ENCODE measurements at places on chromosomes 5 and 9.

DNA sequence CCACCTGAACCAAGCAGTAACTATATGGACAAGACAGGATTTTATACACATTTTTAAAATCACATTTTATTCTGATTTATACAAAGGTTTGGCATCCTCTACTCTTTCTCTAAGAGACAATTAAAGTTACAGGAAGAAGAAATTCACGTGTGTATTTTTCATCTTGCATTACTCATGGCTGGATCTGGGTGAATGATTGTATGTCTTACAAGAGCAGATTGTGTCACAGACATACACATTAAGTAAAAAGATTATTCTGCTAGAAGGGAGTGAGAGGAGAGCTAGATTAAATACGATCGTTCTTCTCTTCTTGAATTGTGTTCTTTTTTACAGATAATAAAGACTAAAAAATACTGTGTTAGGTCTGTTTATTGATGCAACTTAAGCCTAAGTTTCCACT is 20.8 kb upstream of the CEP120 start:
- peak; percentile 50 for DNase-seq

DNA sequence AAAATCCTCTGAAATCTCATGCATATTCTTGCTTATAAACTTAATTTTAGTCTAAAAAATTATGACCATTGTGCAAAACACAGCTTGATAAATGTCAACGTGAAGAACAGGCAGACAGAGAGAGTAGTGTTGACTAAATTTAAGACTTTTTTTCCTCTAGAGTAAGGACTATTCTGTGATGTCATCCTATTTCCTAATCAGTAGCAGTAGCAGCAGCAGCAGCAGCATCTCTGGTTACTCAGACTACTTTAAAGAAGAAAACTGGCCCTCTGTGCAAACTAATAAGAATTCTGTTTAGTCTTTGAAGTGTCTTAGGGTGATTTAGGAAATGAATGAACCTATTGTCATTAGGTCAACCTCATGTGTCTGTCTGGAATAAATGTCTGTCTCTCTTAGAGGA is 403.0 kb downstream of the HINT1 start:
- DNase-seq: no peak

DNA sequence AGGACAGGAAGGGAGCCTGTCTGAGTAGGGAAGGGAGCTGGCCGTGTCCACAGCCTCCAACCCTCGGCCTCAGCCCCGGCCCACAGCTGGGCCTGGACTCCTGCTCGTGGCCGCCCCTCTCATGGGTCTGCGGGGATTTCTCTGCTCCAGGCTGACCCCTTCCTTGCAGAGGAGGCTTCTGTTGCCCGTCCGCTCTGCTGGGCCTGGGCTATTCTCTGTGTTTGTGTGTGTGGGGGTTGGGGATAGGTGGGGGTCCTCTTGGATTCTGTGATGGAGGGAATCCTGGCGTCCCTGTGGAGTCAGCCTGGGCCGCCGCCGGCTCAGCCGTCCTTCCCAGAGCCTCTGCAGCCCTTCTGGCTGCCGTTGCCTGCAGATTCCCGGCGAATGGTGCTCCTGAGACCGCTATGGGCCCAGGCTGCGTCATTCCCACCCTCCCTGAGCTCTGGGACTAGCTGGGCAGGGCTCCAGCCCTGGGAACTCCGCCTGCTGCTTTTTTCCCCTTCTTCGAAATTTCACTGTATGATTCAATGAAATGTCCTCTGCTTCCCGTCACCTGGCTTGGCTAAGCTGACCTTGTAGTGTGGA is 64.2 kb downstream of the FGF18 start:
- DNase-seq: no peak

- peak; percentile 92 for DNase-seq
These were observed 38.2 kb downstream of the PAPPA start for GRCh38 chr9:116191576-116192415.

DNA sequence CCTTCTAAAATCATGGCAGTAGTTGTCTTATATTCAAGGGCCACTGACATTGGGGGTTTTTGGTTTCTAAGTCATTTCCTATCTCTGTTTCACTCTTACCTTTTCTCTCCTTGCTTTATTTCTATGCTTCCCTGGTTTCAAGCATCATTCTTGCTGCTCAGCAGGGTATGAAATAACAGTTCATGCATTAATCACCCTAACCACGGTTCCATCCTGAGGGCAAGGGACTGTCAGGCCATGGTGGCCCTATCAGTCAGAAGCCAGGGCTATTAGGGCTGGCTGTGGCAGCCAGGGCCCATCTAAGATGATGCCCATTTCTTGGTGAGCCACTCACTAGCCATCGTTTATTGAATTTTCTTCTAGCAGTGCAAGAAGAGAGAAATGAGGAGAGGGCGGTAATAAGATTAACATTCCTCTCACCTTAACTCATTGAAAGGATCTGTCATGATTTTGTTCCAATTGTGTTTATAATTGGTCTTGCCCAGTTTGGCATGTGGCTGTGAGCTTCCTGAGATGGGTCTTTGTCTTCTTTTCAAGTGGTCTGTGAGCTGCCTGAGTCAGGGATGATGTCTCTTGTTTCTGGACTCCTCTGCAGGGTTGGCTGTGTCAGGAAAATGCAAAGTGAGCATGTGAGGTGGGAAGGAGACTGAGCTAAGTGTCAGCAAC is 45.2 kb downstream of the CYSTM1 start:
- no peak for DNase-seq

DNA sequence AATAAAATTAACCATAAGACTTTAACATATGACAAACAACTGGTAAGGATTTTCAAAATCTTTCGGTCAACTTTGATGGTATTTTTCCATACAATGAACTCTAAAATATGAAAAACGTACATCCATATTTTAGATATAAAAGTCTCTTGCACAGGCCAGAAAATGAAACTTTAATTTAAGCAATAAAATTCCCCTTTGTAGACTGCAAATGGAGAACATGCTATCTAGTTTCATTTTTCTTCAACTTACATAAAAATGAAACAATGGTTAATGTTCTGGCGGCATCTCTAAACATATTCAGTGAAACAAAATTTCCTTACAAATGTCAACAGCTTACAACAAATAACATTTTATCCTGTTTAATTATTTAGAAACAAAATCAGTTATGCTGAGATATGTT is 84.0 kb downstream of the USP20 start:
- DNase-seq: no peak

- DNase-seq: no peak
These were observed 12.9 kb downstream of the MSX2 start for GRCh38 chr5:174737330-174737729.

GRCh38 chr9:23258569-23258968 is 567.5 kb downstream of the ELAVL2 start:
- DNase-seq: no peak

DNA sequence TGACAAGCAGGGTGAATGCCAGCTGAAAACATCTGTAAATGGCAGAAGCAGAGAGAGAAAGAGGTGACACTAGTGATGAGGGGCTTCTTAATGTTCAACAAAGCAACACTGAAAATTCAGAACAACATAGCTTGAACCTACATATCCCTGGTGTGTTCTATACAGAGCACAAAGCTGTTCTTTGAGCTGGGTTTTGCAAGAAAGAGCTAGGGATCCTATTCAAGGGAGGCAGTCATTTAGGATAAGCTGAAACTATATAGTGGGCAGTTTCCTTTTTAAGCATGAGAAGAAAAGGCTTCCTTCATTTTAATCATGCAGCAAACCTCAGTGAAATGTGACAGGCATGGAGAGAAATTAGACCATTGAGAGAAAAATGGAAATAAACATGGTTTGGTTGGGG is 45.6 kb upstream of the RAI14 start:
- no peak for DNase-seq

DNA sequence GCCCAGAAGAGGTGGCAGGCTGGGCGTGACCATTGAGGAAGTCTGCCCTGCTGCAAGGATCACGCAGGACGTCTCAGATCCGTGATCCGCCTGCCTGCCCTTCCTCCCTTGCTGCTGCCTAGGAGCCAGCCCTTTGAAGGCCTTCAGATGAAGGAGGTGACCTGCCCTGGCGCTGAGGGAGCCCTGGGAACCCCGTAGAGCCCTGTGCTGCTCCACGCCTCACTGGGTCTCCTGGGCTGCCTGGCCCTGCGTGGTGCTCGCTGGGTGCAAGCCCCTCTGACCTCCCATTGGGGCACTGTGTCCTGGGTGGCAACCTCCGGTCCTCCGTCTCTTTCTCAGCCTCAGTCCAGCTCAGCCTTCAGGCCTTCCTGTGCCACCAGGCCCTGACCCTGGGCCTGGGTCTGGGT is 295.3 kb upstream of the IRX4 start:
- DNase-seq: no peak

DNA sequence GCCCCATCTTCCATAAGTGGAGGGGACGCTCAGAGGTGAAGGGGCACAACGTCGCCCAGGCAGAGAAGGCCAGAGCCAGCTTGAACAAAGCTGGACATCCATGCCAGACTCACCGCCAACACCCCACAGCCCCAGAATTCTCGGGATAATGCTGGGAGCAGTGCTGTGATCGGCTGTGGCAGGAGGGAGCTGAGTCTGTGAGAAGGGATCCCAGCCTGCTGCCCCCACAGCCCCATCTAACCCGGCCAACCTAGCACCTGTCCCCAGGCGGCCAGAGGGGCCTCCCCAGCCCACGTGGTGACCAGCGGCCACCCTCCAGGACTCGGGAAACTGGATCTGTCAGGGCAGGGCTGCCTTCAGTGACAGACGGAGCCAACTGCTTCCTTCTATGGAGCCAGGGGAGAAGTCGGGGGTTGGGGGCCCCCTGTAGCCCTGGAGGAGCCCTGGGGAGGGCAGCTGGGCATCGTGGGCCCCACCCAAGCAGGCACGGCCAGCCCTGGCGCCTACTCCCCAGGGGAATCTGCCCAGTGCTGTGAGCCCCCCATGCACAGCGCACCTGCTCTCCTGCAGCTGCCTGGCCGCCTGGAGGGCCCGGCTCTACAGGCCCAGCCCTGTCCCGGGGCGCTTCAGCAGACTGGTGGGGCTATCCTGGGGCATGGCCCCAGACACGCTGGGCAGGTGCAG is 6.0 kb downstream of the BRD3 start:
- no peak for DNase-seq

GRCh38 chr5:143130613-143131305 is 272.7 kb downstream of the NR3C1 start:
- peak; percentile 48 for DNase-seq

DNA sequence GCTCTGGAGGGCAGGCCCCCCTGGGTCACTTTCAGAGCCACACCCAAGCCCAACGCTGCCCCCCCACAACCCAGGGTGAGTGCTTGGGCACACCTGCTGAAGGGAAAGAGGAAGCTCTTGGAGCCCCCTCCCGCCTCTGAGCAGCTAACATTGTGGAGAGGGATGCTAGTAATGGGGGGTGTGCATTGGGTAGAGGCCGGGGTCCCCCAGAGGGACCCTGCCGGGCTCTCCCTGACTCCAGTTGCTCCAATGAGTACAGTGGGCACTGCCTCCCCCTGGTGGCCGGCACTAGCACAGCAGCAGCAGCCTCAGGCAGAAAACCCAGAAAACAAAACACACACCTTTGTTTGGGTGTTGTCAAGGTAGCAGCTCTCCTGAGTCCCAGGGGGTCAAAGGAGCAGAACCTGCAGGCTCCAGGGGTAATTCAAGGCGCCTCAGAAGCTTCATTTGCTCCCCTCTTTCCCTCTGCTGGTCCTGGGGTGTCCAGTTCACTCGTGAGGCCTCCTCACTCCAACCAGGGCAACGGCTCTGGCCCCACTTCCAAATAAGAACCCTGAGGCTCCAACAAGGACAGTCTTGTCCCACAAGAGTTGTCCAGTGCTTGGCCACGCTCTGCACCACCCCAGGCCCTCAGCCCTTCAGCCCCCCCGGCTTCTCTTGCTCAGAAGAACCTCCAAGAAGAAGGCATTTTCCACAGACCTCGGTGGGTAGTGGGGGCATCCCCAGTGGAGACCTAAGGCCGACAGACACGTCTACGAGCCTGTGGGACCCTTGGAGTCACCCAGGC is 16.1 kb downstream of the GBGT1 start:
- DNase-seq: peak; percentile 89

- no peak for DNase-seq
These were observed 88.3 kb downstream of the MTAP start for GRCh38 chr9:21890696-21891095.

DNA sequence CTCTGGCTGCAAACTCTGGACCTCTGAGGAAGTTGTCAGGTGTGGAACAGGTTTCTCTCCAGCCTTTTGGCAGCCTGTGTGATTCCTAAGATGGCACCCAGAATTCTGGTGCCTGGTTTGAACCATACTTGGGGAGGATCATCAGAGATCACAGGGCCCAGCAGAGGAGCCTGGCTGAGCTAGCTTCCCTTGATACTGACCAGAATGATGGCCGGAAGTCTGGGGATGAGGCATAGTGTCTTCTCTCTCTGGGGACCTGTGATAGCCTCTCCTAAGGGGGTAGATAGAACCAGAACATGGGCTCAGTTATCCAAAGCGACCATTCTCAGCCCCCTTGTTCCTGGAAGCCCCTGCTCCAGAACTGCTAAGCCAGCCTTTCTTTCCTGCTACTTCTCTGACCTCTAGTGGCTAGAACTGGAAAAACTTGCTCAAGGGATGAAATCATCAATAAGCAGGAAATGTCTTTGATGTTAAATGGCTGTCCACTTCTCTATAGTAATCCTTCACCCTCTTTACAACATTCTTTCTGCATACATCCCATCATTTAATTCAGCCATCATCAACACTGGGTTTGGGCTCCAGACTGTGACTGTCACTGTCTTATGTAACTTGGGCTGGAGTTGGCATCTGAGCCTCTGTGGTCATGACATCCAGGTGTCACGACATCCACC is 55.1 kb downstream of the C9orf152 start:
- peak; percentile 81 for DNase-seq

DNA sequence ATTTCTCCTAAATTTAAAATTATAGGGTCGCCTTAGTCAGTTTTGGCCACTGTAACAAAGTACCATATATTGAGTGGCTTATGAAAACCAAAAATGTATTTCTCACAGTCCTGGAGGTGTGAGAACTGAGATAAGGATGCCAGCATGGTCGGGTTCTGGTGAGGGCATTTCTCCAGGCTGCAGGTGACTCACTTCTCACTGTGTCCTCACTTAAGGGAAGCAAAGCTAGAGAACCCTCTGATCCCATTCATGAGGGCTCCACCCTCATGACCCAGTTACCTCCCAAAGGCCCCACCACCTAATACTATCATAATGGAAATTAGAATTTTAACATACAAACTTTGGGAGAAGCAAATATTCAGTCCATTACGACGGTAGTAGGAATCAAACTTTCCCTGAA is 75.1 kb upstream of the FBN2 start:
- DNase-seq: no peak

- no peak for DNase-seq
These were observed 28.9 kb upstream of the GSN start for GRCh38 chr9:121239071-121239470.

All from NCI-H69 (cell line).